ENCODE measurements at places on chromosomes 13 and 19. TPM values are rescaled to one million over a fixed set of nuclear protein-coding genes. Genes with fewer than 3 reads are reported as not detected.
A peak's percentile ranks its signal among the peaks of the same experiment; 100 is the strongest.

GRCh38 chr13:59478908-59479307 lies 684.8 kb downstream of the DIAPH3 start:
- no peaks in the 10 kb centered on the region for H3K27me3 ChIP-seq
- H3K36me3 ChIP-seq = no peaks in the 10 kb centered on the region
- no peak for DNase-seq
- H3K4me3 ChIP-seq = no peak overlapping the region
- no peaks in the 10 kb centered on the region for H3K4me1 ChIP-seq

DNA sequence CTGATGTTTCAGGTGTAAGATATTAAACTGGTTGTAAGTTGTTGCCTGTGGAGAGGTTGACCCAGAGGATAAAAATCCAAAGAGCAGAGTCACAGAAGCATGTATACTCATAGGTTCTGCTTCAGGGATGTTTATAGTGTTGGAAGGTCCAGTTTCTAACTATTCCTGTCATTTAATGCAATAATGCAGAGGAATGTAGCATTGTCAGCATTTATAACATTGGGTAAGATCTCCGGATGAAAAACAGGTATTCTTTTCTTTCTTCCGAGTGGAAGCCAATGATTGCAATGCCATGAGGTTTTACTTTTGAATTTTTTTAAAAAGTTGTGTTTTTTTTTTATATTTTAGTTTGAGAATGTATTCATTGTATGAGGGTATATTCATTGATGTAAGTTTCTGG lies 771.0 kb downstream of the PCDH9 start:
- no peak overlapping the region for H3K27ac ChIP-seq
- H3K4me3 ChIP-seq = no peak overlapping the region
- DNase-seq = no peak
- H3K36me3 ChIP-seq = no peaks in the 10 kb centered on the region
- no peaks in the 10 kb centered on the region for H3K4me1 ChIP-seq

Gene TMEM150B
- total RNA-seq = not detected

GRCh38 chr19:23101241-23101640 lies 15.6 kb upstream of the ZNF730 start:
- DNase-seq = no peak
- H3K4me1 ChIP-seq = no peaks in the 10 kb centered on the region
- no peaks in the 10 kb centered on the region for H3K27me3 ChIP-seq
- no peak overlapping the region for H3K27ac ChIP-seq
- no peak overlapping the region for H3K4me3 ChIP-seq

GRCh38 chr13:30148171-30148754 lies 159.1 kb downstream of the KATNAL1 start:
- peaks cover 13% of the 10 kb centered on the region for H3K4me1 ChIP-seq
- no peak overlapping the region for H3K27ac ChIP-seq
- DNase-seq = no peak
- H3K27me3 ChIP-seq = no peaks in the 10 kb centered on the region
- no peak overlapping the region for H3K4me3 ChIP-seq

- H3K4me1 ChIP-seq = peaks cover 13% of the 10 kb centered on the region
- no peaks in the 10 kb centered on the region for H3K27me3 ChIP-seq
- H3K27ac ChIP-seq = no peak overlapping the region
These were observed 5.6 kb upstream of the ADM5 start for GRCh38 chr19:49683814-49684250.

Gene RAB3A
- total RNA-seq = 4.0 TPM

- DNase-seq = no peak
- no peak overlapping the region for H3K4me3 ChIP-seq
- no peaks in the 10 kb centered on the region for H3K27me3 ChIP-seq
- no peak overlapping the region for H3K27ac ChIP-seq
- no peaks in the 10 kb centered on the region for H3K36me3 ChIP-seq
- H3K4me1 ChIP-seq = no peaks in the 10 kb centered on the region
These were observed 11.9 kb downstream of the ADAT3 start for GRCh38 chr19:1917146-1917545.

GRCh38 chr19:947707-948539 lies 22.1 kb downstream of the ARID3A start:
- H3K4me3 ChIP-seq = no peak overlapping the region
- no peak overlapping the region for H3K27ac ChIP-seq
- no peaks in the 10 kb centered on the region for H3K36me3 ChIP-seq
- peaks cover 18% of the 10 kb centered on the region for H3K4me1 ChIP-seq
- H3K27me3 ChIP-seq = no peaks in the 10 kb centered on the region

Gene ARHGAP45
- total RNA-seq = 20.2 TPM

- H3K27ac ChIP-seq = 0 out of 2 replicates have a peak overlapping the region, but pooled peaks have one; percentile 35
- H3K4me3 ChIP-seq = no peak overlapping the region
- no peak for DNase-seq
- H3K4me1 ChIP-seq = peaks cover 10% of the 10 kb centered on the region
- no peaks in the 10 kb centered on the region for H3K36me3 ChIP-seq
- no peaks in the 10 kb centered on the region for H3K27me3 ChIP-seq
These were observed 18.6 kb downstream of the NALCN start for GRCh38 chr13:101397742-101398141.

DNA sequence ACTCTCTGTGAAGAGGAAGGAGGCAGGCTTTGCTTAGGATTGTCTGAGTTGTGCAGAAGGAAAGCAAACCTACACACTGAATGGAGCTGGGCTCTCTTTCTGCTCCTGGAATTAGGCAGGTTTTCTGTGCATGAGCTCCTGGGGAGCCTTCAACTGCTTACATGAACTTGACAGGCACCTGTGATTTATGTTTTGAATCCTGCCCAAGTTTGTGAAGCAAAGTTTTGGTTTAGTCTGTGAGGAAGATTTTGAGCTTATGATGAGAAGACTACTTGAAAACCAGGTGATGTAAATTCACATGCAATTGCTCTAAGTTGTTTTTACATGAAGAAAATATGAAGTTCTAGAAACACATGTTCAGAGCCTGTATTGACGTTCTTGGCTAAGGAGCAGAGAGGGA lies 109.0 kb downstream of the SLAIN1 start:
- H3K4me3 ChIP-seq = no peak overlapping the region
- H3K4me1 ChIP-seq = 0 out of 2 replicates have a peak, but pooled peaks cover 5% of the 10 kb centered on the region
- H3K27me3 ChIP-seq = no peaks in the 10 kb centered on the region
- DNase-seq = no peak
- H3K36me3 ChIP-seq = no peaks in the 10 kb centered on the region

DNA sequence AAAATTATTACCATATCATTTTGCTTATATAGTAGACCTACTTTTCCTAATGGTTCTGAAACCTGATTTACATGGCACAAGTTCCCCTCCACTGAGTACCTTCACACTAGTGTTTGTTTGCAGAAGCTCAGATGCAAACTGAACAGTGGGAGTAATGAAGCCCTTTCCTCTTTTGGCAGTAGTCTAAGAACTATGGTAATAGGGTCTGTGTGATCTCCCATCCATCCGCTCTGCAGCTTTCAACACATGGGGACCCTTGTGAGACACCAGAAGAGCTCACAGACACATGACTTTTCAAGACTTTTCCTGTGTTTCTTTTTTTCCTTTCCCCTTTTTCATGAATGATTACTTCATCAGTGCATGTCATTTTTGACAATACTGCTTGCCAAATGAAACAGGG lies 336.0 kb downstream of the ATP8A2 start:
- H3K27me3 ChIP-seq = peaks cover 39% of the 10 kb centered on the region
- H3K27ac ChIP-seq = no peak overlapping the region
- no peaks in the 10 kb centered on the region for H3K4me1 ChIP-seq
- H3K4me3 ChIP-seq = no peak overlapping the region

DNA sequence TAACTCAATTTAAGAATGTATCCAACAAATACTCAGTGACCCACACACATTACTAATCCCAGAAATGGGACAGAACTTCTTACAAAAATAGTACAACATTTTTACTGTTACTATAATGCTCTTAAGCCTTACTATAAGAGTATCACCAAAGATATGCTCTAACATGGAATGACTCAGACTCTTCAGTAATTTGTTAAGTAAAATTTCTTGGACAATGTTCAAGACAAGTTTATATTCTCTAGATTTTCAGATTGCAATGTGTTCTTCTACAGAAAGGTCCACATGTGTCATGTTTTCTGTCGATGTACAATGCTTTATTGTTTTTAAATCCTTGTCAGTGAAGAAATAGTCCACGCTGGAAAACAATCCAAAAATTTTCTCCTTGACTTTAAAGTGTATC lies 66.3 kb upstream of the RFXAP start:
- H3K4me1 ChIP-seq = no peaks in the 10 kb centered on the region
- no peaks in the 10 kb centered on the region for H3K27me3 ChIP-seq
- H3K4me3 ChIP-seq = no peak overlapping the region
- H3K36me3 ChIP-seq = no peaks in the 10 kb centered on the region
- H3K27ac ChIP-seq = no peak overlapping the region

Gene SLC25A41
- total RNA-seq = not detected

DNA sequence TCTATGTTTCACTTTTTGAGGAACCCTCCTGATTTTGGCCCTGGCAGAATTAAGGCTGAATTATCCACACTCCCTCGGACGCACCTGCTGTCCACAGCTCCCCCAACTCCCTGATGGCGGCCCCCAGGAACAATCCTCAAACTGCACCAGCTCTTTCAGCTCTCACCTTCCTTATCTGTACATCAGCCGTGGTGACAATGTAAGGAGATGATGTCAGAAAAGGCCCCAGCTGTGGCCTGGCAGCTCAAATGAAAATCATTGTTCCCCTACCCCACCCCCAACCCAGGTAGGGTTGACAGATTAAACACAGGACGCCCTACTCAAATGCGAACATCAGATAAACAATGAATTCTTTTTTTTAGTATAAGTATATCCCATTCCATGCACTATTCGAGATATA lies 35.0 kb upstream of the KLF2 start:
- no peak for DNase-seq
- H3K27ac ChIP-seq = no peak overlapping the region
- H3K4me3 ChIP-seq = no peak overlapping the region
- H3K36me3 ChIP-seq = no peaks in the 10 kb centered on the region
- H3K27me3 ChIP-seq = peaks cover 27% of the 10 kb centered on the region
- H3K4me1 ChIP-seq = peaks cover 24% of the 10 kb centered on the region

GRCh38 chr13:45468635-45469034 lies 3.9 kb downstream of the COG3 start:
- peak; percentile 38 for DNase-seq
- peaks cover 47% of the 10 kb centered on the region for H3K4me1 ChIP-seq
- H3K27ac ChIP-seq = 0 out of 2 replicates have a peak overlapping the region, but pooled peaks have one; percentile 10
- H3K27me3 ChIP-seq = no peaks in the 10 kb centered on the region
- H3K36me3 ChIP-seq = peaks cover 8% of the 10 kb centered on the region
- no peak overlapping the region for H3K4me3 ChIP-seq

DNA sequence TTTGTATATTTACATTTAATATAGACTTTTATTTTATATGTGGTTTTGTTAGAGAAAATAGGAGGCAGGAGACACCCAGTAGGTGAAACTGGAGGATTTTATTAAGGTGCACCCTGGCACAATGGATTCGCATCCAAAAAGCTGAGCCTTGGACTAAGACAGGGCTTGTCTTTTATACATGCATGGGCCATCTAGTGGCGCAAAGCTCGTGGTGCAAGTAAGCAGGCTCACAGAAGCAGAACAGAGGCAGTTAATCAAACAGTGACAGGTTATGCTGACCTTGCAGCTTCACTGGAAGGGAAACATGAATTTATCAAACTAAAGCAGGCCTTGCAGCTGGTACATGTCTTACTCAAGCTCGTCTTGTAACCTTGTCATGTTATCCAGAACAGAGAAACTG lies 58.8 kb upstream of the ZNF681 start:
- no peaks in the 10 kb centered on the region for H3K27me3 ChIP-seq
- H3K27ac ChIP-seq = no peak overlapping the region
- peaks cover 11% of the 10 kb centered on the region for H3K4me1 ChIP-seq
- H3K4me3 ChIP-seq = no peak overlapping the region
- DNase-seq = no peak

Gene ZNF682
- 3.9 TPM for total RNA-seq

GRCh38 chr13:100848304-100848703 lies 173.7 kb upstream of the TMTC4 start:
- peaks cover 23% of the 10 kb centered on the region for H3K27me3 ChIP-seq
- no peak overlapping the region for H3K4me3 ChIP-seq
- H3K36me3 ChIP-seq = no peaks in the 10 kb centered on the region
- no peaks in the 10 kb centered on the region for H3K4me1 ChIP-seq

Gene KLK3
- not detected for total RNA-seq

Gene ANKRD24
- 0.79 TPM for total RNA-seq

DNA sequence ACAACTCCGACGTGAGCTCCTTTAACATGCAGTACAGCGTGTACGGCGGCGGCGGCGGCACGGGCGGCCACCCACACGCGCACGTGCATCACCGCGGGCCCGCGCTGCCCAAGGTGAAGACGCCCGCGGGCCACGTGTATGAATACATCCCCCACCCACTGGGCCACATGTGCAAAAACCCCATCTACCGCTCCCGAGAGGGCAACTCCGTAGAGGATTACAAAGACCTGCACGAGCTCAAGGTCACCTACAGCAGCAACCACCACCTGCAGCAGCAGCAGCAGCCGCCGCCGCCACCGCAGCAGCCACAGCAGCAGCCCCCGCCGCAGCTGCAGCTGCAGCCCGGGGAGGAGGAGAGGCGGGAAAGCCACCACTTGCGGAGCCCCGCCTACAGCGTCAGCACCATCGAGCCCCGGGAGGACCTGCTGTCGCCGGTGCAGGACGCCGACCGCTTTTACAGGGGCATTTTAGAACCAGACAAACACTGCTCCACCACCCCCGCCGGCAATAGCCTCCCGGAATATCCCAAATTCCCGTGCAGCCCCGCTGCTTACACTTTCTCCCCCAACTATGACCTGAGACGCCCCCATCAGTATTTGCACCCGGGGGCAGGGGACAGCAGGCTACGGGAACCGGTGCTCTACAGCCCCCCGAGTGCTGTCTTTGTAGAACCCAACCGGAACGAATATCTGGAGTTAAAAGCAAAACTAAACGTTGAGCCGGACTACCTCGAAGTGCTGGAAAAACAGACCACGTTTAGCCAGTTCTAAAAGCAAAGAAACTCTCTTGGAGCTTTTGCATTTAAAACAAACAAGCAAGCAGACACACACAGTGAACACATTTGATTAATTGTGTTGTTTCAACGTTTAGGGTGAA lies 6.6 kb downstream of the SLITRK5 start:
- no peak overlapping the region for H3K27ac ChIP-seq
- no peak overlapping the region for H3K4me3 ChIP-seq
- H3K36me3 ChIP-seq = no peaks in the 10 kb centered on the region
- no peaks in the 10 kb centered on the region for H3K27me3 ChIP-seq

GRCh38 chr13:39876258-39876657 lies 220.8 kb downstream of the COG6 start:
- no peaks in the 10 kb centered on the region for H3K4me1 ChIP-seq
- no peak overlapping the region for H3K27ac ChIP-seq
- DNase-seq = no peak
- H3K4me3 ChIP-seq = no peak overlapping the region
- no peaks in the 10 kb centered on the region for H3K27me3 ChIP-seq

Gene NANOS3
- total RNA-seq = 2.1 TPM

GRCh38 chr19:16066611-16067104 lies 9.6 kb upstream of the TPM4 start:
- H3K27ac ChIP-seq = peak overlapping the region; percentile 42
- H3K27me3 ChIP-seq = no peaks in the 10 kb centered on the region

Gene RNF225
- 0.61 TPM for total RNA-seq

GRCh38 chr13:52003541-52003940 lies 7.7 kb downstream of the ATP7B start:
- H3K36me3 ChIP-seq = no peaks in the 10 kb centered on the region
- peaks cover 10% of the 10 kb centered on the region for H3K4me1 ChIP-seq
- peaks cover 4% of the 10 kb centered on the region for H3K27me3 ChIP-seq
- DNase-seq = no peak

- H3K4me3 ChIP-seq = peak within 1 kb of the TSS; percentile 92
- H3K27ac ChIP-seq = peak within 1 kb of the TSS; percentile 82
- no peaks in the 10 kb centered on the region for H3K27me3 ChIP-seq
- peaks cover 63% of the 10 kb centered on the region for H3K4me1 ChIP-seq
These were observed at the start of gene GATAD2A for GRCh38 chr19:19404879-19405860. GATAD2A (plus strand) TSS chr19:19405675; CDS start chr19:19465346, 59,671 bp downstream.

Gene SLC25A15
- 7.2 TPM for total RNA-seq

Gene SMIM17
- not detected for total RNA-seq

Data from PC-9 (cell line).